ENCODE measurements at places on chromosomes 11 and 22.

- no peak for DNase-seq
Measured at GRCh38 chr22:29801796-29802195, 34.6 kb downstream of the UQCR10 start.

- no peak for DNase-seq
Measured at GRCh38 chr11:68334923-68335322, 22.5 kb downstream of the LRP5 start.

- DNase-seq, result peak; percentile 88
Measured at GRCh38 chr11:109421981-109422869, at the start of gene C11orf87. Gene C11orf87 (plus strand): TSS chr11:109422190. CDS start chr11:109423634, 1,444 bp downstream.

DNA sequence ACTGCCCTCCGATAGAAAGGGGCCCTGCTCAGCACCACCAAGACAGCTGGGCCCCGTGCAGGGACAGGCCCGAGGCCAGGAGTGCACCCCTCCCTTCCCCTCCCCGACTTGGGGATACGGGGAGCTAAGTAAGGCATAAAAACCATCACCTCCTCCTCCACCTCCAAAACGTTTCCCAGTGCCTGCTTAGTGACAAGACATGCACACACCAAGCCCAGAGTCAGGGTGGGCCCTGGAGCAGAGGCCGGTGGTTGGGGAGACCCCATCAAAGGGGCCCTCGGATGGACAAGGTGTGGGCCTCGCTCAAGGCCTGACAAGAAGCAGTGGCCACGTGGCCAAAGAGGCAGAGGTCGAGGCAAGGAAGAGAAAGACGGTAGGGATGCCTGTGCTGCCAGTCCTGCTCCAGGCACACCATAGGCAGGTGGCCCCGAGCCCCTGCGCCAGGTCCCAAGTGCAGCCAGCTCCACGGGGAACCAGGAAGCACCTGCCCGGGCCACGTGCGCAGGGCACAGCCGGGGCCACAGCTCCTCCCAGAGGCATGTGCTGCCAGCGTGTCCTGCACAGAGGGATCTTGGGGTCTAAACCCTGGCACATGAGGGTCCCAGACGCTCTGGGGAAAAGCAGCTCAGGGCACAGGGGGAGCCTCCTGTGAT, 53.0 kb downstream of the BRD1 start:
- no peak for DNase-seq

DNA sequence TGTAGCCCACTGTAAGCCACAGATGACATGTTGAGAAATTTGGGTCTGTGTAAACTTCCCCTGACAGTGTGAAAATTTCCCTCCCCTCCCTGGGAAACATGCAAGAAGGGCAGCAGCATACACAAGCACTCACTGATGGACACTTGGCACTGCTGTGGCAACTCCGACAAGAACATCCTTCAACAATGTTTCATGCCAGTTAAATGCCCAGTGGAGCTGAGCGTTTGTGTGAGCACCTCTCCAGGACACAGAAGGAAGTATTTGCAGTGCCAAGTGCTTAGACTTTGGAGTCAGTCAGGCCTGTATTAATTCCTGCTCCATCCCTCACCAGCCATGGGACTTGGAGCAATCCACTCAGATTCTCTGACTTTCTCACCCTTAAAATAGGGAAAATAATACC, 17.7 kb downstream of the C11orf87 start:
- no peak for DNase-seq

- no peak for DNase-seq
Measured at GRCh38 chr22:38745676-38746460, 9.9 kb downstream of the SUN2 start.

- DNase-seq, result no peak
Measured at GRCh38 chr22:48729499-48730171, 1098.0 kb downstream of the BRD1 start.

DNA sequence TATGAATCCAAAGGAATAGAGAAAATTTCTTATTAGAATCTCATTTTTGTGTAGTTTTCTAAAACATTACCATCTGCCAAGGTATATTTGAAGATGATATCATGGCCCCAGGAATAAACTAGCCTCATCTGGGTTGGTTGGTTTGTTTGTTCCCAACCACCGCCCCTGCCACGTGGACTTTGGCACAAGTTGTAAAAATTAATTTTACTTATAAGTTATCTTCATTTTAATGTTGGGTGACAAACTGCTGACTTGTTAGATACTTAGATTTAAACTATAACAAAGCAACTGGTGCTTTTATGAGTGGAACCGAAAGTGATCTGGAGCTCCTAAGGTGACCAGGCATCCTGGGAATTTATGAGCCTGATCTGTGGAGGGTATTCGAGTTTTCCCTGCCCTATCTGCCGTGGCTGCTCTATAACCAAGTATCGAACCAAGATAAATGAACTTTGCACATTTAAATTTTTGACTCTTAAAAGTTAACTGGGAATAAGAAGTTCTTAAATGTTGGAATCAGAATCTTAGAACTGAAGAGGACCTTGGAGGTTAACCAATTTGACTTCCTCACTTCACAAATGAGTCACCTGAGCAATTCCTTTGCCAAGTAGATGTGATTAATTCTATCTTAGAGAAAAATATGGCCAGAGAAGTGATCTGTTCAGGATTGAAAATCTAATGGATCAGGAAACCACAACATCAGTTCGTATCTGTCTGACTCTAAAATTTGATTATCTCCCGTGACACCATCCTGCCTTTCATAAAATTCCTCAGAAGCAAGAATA, 129.1 kb upstream of the ARHGAP42 start:
- no peak for DNase-seq

DNA sequence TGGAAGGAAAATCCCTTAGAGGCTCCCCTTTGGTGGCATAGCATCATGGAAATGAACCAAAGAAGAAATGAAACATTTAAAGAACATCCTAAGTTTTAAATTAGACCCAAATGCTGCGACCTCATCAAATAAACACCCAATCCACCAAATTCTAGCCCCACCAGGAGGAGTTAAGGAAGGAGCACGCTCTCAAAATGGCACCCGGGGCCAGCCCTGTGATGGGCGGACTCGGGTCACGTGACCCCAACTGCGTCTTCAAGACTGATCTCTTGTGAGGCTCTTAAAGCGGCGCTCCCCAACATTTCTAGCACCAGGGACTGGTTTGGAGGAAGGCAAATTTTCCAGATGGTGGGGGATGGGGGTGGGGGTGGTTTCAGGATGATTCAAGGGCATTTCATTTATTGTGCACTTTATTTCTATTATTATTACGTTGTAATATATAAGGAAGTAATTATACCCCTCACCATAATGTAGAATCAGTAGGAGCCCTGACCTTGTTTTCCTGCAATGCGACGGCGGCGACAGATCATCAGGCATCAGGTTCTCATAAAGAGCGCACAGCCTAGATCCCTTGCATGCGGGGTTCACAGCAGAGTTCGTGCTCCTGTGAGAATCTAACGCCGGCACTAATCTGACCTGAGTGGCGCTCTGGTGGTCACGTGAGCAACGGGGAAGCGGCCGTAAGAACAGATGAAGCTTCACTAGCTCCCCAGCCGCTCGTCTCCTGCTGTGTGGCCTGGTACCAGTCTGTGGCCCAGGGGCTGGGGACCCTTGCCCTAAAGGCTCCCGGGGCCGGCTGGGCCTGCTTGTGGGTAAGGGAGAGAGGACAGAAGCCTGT, 90.6 kb upstream of the SLC22A12 start:
- DNase-seq, result no peak

- no peak for DNase-seq
Measured at GRCh38 chr11:60122414-60123036, 34.1 kb downstream of the MS4A2 start.

DNA sequence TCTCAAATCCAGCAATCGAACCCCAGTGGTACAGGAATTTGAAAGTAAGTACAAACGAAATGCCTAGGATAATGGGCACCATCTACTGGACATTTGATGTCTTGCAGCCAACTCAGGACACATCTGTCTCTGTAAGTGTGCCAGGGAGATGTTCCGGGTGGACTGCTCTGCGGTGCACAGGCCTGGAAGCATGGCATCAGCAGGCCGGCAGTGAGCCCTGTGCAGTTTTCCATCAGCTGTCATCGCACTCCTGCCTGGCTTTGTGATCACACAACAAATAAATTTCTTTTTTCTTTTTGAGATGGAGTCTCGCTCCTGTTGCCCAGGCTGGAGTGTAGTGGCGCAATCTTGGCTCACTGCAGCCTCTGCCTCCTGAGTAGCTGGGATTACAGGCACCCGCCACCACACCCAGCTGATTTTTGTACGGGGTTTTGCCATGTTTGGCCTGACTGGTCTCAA, 71.0 kb downstream of the JAM3 start:
- DNase-seq, result peak; percentile 90

GRCh38 chr22:23803001-23803819, 16.4 kb downstream of the SMARCB1 start:
- peak; percentile 0 for DNase-seq

GRCh38 chr11:109606256-109606655, 184.3 kb downstream of the C11orf87 start:
- DNase-seq, result no peak

DNA sequence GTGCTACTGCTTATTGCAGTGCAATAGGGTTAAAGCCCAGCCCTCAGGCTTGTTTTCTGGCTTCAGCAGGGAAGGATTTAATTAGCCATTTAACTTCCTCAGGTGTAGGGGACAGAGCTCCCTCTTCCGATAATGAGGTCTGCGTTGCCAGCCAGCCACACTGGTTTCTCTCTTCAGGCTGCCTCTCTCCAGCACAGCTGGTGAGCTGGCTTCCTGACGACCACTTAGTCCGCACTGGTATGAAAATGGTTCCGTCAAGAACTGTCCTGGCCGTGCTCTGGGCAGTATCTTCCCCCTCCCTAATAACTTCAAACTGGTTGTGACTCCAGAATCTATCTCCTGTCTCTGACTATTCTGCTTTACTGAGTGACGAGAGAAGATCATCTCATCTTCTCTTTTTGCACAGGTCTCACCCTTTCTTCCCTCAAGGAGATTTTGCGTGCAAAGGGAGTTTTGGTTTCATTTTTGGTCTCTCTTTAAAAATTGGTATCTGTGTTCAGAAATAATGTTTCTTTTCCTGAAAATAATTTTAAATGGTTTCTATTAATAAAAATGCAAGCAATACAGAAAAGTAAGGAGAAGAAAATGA, 49.2 kb downstream of the CNTN5 start:
- DNase-seq, result no peak

- DNase-seq, result no peak
Measured at GRCh38 chr11:3990406-3990805, 104.2 kb upstream of the RRM1 start.

DNA sequence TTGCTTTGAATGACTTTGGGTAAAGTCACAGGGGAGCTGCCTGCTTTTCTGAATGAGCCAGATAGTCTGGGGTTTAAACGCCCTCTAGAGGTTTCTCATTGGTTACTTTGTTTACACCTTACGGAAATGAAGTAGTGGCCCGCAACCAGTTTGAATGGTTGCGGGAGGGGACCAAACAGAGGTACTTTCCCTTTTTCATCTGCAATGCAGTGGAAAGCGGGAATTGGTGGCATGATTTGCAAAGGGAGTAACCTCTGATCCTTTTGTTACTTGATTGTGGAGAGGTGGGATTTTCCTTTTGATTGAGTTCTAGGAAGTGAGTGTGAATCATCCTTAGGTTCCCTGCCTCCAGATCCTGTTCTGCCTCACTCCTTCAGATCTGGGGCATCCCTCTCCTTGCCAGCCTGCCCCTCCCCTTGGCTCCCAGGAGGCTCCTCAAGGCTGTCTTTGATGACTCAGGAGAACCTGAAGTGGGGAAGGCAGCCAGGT, 15.9 kb upstream of the GLYATL1 start:
- peak; percentile 11 for DNase-seq

DNA sequence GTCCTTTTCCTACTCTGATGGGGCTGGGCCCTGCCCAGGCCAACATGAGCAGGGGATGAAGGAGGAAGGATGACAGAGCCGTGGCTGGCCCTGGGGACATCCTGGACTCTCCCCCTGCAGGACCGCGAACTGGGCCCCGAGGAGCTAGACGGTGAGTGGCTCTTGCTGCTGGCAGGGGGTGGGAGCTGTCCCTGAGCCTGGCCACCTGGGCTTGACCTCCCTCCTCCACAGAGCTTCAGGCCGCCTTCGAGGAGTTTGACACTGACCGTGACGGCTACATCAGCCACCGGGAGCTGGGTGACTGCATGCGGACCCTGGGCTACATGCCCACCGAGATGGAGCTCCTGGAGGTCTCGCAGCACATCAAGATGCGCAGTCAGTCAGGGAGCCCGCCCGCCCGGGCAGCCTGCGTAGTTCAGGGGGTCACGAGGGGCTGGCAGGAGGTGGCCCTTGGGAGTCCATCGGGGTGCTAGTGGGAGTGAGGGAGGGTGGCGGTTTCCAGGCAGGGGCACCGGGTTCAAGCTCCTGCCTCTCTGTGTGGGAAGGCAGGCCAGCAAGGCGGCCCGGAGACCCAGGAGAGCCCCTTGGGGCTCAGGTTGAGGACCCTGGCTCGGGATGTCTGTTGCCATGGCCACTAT, 1.0 kb downstream of the CABP4 start:
- DNase-seq, result no peak

GRCh38 chr11:13942971-13943381, 19.5 kb upstream of the SPON1 start:
- no peak for DNase-seq

DNA sequence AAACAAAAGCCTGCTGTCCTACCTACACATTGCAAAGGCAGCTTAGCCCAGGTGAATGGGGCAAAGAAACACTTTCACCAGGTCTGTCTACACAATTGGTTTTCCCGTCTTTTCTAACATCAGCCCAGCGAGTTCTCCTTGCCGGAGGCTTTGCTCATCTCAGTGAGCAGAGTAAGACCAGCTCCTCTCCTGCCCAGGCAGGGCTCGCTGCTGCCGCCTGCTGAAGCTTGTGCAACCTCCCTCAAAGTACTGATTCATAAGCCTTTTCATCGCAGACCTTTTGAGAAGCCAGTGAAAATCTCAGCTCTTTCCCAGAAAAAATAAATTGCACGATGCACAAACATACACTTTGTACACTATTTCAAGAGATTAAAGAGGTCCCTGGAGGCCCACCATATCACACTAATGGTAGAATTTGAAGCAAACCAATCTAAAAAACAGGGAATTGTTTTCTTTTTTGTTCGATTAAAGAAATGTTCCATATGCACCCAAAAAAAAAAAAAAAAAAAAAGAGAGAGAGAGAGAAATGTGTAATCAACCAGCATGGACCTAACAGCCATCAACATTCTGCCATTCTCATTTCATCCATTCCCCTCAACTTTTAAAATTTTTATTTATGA, 328.1 kb upstream of the MPPED2 start:
- peak; percentile 37 for DNase-seq

DNA sequence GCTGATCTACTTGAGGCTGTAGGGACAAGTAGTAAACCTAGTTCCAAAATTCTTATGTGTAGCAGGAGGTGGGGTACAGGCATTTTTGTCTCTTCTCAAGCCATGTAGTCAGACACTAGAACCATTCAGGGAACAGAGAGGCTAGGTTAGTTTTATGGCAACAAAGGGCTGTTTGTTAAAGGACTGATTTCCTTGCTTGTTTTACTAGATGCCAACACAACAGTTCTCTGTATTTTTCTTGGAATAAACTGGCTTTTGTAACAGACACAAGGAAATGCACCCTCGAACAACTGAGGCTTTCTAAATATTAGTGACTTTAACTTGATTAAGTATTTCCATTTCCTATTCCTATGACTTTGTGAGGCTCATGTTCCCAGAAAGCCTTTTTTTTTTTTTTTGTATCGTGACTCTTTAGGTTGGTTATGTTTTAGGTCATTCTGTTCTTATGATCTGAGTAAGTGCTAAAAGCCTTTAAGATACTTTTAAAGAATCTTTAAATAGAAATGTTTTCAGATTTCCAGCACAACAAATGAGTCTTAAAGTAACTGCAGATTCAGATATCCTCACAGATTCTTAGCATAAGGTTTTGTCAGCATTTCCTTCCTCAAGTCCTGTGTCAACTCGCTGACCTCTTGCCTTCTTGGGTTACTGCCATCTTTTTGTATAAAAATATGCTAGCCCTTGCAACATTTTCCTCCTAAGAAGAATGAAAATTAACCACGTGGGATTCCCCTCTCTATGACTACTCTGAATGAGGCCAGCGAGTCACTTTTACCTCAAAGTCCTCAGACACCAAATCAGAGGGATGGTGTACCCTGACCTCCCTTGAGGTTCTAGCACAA, 92.5 kb downstream of the CCDC83 start:
- no peak for DNase-seq
